Left renal pelvis (tissue), 4 donors: ENCODE measurements at places on chromosomes 4 and X.
A peak's percentile ranks its signal among the peaks of the same experiment; 100 is the strongest.

GRCh38 chrX:56817179-56817578, 88.1 kb downstream of the NBDY start:
- DNase-seq: no peak

GRCh38 chr4:5510504-5510903, 197.9 kb downstream of the EVC2 start:
- no peak for DNase-seq

GRCh38 chr4:24895461-24895860, 17.4 kb downstream of the CCDC149 start:
- no peak for DNase-seq

DNA sequence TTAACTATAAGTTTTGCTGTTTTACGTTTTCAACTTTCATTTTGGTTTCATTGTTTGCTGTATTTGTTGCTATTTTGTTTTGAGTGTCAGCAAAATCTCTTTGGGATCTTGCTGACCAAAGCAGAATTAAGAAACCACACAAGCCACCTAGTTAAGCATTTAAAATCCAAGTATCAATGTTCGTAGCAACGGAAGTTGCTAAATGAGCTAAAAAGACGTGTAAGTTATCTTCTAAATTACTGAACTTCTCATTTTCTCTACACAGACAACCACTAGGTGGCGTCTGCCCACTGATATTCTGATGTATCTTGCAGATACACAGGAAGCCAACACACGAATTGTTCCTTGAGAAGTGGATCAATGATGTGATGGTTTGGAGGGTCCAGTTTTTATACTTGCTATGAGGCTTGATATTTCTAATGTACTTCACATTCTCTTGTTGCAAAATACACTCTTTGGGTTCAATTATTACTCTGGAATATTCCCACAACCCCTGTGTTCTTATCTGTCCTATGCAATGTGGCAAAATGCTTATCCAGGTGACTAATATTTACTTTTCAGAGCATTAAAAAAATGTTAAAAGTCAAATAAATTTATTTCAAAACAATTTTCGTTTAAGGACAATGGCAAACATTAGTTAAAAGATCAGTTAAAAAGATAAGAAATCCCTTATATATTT, 250.5 kb downstream of the TECRL start:
- peak; percentile 26 for DNase-seq

GRCh38 chr4:31045724-31046318, 325.7 kb downstream of the PCDH7 start:
- DNase-seq: no peak

DNA sequence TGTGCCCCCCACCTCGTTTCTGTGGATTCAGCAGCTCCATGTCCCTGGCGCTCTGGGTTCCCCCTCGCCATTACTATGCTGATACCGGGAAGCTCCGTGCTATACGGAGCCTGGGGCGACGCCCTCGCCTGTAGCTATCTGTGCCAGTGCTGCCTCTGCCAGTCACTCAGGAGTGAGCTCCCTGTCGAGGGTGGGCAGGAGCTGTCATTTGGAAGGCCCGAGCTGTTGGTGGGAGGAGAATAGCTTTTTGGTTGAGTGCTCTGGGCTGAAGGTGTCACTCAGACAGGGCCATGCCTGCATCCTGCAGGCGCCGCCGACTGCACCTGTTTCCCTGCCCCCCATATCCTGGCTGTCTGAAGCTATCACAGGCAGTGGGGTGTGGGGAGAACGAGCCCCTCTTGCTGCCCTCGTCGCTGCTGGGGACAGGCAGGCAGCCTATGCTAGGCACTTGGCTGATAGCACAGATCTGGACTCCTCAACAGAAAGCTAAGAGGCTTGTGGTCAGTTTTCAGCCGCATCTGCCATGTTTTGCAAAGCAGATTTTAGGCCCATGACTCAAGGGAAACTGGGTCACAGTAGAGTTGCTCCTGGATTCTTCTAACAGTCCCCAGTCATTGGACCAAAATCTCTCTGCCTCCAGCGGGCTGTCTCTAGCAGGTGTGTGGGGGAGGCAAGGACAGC, 31.8 kb downstream of the CPLX1 start:
- no peak for DNase-seq

- DNase-seq: peak; percentile 11
Measured at GRCh38 chr4:104906276-104906675, 240.4 kb upstream of the TET2 start.

DNA sequence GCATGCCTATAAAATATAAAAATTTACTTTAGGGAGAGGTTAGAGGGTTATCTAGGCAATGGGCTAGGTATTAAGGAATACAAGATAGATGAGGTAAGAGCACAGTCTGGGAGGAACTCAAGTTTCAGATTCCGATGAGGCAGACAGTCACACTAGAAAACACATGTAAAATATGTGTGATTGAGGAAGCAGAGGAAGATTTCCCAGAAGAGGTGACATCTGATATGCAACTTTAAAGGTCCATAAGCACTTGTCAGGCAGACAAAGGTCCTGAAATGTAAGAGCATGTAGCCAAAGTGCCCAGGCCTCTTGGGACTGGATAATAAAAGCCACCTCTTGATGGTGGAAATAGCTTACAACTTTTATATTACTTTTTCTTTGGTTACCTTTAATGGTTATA, 81.1 kb upstream of the AADAT start:
- DNase-seq: no peak

- DNase-seq: no peak
Measured at GRCh38 chr4:37715889-37716402, 29.8 kb upstream of the RELL1 start.

GRCh38 chrX:130801901-130802300, 101.1 kb downstream of the ENOX2 start:
- DNase-seq: no peak

GRCh38 chr4:179071131-179071530, 1628.9 kb upstream of the AGA start:
- no peak for DNase-seq

DNA sequence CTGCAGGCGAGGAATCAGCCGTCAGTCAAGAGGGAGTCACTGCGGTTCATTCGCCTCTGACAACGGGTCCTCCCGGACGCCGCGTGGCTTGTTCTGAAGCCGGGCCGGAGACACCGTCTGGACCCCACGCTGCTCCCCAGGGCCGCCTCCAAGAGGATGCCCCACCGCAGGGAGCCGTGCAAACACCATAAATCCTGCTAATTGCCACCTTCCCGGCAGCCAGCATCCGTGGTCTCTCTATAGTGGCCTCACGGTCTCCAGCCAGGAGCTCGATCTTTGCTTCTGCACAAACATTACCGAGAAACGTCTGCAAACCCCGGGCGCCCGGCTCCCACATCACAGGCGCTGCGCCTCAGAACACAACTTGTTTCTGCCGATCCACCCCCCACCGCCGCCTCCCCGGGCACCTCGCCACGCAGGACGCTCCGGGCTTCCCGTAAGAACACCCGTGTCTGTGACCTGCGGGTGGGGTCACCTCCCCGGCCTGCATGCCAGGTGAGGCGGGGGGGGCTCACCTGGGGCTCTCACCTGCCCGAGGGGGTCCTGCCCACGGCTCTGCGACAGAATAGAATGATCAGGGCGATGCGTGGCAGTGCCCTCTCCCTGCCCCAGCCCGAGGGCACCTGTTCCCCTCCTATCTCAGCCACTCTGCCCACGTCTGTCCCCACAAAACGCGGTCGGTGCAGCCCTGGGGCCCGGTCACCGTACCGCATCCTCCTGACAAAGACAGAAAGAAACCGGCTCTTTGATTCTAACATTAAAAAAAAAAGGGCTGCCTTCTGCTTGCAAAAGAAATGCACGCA, 32.4 kb upstream of the PPP2R3B start:
- no peak for DNase-seq

DNA sequence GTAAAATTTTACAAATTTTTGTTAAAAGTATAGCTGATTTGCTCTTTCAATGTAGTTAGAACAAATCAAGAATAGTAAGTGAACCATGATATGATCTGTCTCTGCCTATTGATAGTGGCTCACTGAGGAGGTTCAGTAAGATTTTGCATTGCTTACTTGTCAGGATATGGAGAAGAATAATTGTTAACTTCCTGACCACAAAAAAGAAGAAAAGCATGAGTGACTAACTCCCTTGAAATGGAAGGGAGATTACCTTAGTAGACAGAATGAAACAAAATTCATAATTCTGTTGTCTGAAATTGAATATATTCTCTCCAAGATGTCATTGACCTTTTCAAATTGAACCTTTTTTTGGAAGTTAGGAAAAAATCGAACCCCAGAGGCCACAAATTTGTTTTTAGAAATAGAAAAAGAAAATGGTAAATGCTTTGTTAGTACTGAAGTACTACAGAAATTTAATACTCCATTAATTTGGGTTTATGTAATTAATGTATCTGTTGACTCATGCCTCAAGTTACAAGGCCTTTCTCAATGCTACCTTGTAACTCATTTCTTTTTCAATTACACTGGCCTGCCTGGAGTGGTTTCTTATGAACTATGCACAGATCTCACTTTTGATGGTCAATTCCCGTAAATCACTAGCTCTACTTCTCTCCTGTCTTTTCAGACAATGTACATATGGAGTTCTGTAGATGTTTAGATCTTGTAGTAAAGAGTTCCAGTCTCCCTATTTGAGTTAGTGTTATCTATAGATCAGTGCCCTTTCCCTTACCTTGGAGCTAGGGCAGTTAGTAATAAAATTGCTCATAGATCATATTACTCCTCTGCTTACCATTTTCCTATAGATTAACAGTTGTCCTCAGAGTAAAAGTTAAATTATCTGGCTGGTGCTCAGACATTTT, 139.3 kb downstream of the TLL1 start:
- no peak for DNase-seq

DNA sequence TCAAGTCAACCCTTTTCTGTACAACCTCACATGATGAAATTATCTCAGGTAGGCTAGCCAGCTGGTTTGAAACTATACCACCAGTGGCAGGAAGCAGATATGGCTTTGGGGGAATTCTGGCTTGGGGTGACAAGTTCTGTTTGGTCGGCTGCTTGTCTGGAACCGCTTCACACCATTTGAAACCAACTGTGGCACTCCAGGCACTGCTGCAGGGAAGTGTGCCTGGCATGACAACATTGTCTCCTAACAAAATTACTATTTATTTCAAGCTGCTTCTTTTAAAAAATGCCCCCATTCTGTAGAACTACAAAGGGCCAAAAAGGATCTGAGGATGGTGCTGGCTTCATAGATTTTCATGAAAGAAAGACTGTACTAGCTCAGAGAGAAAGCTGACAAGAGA, 37.1 kb upstream of the GPM6B start:
- DNase-seq: no peak

GRCh38 chrX:97363843-97364242, 480.1 kb downstream of the RPA4 start:
- DNase-seq: no peak

- no peak for DNase-seq
Measured at GRCh38 chr4:78288327-78288726, 231.2 kb downstream of the FRAS1 start.

- no peak for DNase-seq
Measured at GRCh38 chr4:158500054-158500453, 21.6 kb upstream of the RXFP1 start.

DNA sequence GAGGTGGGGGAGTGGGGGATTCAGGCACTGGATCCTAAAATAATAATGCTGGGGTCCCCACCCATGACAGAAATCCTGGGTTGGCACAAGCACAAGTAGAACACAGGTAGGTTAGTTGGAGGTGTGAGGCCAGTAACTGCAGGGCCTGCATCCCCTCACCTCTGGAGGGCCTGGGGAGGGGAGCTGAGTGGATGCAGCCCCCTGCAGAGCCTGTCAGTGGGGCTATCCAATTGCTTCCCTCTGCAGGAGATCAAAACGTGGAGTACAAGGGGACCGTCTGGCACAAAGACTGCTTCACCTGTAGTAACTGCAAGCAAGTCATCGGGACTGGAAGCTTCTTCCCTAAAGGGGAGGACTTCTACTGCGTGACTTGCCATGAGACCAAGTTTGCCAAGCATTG, 43.7 kb downstream of the MAP7D3 start:
- DNase-seq: no peak

DNA sequence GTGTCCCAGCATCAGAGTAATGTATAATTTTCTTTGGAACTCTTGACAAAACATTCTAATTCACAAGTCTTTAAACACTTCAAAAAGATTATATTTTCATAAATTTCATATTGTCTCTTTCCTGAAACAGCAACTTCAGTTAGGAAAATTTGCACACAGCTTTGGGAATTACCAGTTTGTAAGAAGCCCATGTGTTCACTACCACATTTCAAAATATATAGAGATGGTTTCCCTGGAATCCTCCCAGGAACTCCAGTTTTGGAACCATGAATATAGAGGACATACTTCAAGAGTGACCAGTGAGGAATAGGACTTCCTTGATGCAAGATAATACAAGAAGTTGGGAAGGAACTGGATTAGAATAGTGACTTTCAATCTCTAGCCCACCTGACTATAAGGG, 28.7 kb upstream of the HPGDS start:
- DNase-seq: no peak

- DNase-seq: no peak
Measured at GRCh38 chr4:73193155-73193554, 65.4 kb downstream of the ANKRD17 start.

DNA sequence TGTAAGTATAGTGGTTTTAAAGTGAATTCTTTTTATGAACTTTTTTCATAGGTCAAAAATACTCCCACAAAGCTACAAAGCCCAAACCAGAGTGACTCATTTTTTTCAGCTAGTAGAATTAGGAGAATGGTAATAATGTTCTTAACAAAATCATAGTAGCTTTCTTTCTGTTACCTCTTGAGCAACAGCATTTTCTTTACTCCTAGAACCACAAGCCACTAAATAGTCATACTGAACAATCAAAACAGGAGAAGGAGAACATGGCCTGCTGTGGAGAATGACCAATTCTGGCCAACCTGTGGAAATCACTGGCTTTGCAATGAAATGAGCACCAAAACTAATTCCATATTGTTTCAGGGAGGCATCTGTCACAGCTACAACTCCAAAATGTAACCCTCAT, 112.9 kb downstream of the AMMECR1 start:
- DNase-seq: no peak

DNA sequence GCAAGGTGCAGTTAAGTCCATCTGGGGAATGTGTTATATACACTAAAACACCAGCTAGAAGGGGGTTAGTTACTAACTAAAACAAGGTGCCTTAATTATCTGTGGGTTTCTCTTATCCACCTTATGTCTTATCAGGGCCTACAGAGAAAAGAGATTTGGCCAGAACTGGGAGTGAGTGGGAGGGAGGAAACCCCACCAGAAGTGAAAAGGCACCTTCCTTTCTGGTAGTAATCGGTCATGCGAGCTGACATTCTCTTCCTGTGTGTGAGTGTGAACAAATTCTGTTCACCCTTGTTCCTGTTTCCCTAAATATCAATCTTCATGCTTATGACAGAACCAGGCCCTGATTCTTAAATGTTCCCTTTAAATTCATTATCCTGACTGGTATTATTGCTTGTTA, 43.5 kb downstream of the SRPX2 start:
- DNase-seq: no peak

GRCh38 chr4:173857828-173858227, 327.8 kb upstream of the HAND2 start:
- DNase-seq: no peak

DNA sequence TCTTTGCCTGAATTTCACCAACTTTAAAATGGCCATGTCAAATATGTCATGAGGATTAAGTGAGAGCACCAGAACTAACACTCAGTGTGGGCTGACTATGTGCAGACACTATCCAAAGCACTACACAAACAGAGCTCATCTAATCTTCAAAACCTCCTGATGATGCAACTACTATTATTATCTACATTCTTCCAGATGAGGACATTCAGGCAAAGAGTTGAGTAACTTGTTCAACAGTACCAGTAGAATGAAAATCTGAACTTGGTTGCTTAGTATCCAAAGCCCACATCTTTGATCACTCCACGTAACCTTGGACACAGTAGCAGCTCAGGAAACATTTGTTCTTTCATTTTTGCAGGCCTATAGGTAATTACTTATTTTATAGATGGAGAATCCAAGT, 90.1 kb downstream of the ATP8A1 start:
- no peak for DNase-seq
